ENCODE measurements at places on chromosomes 2 and 18.

DNA sequence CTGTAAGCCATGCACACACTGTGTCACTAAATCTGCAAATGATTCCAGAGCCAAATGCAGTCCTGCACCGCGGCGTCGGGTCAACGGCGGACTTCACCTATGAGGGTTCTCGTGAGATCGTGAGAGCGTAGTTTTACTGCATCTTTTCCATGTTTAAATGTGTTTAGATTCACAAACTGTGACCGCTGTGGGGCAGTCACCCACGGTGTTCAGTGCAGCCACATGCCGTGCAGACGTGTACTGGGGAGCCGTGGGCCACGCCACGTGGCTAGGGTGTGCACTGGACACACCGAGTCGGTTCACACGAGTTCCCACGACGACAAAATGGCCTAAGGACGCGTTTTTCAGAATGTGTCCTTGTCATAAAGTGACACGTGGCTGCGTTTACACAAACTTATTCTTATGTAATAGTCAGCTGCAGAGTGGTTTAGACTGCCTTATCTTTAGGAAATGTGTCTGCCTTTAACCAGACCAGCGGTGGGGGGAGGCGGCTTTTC, 34.1 kb downstream of the NFATC1 start:
- DNase-seq: no peak

GRCh38 chr2:98078701-98079100, 8.3 kb upstream of the VWA3B start:
- no peak for DNase-seq

- no peak for DNase-seq
These were observed 31.6 kb upstream of the SLC35F6 start for GRCh38 chr2:26732446-26732845.

DNA sequence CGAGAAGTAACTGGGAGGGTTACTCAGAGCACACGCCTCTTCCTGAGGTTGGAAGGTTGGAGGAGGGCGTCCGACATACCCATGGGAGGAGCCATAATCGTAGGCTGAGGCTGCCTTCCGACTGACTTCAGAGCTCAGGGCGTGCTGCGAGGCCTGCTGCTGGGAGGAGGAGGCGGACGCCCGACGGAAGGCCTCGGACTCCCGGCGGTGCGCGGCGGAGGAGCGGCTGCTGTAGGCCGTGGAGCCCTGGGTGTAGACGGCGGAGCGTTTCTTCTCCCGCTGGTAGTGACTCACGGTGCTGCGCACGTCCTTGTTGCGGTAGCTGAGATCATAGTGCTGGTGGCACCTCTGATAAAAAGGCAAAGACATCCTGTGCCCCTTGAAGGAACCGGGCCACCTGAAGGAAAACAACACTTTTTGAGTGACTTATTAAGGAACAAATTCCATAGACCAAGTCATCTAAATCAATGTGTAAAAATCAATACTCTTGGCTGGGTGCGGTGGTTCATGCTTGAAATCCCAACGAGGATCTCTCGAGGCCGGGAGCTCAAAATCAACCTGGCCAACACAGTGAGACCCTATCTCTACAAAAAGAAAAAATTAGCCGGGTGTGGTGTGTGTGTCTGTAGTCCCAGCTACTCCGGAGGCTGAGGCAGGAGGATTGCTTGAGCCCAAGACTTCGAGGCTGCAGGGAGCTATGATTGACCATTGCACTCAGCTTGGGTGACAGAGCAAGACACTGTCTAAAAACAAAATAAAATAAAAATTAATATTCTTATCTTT, 4.7 kb downstream of the MYOM1 start:
- no peak for DNase-seq

- DNase-seq: no peak
These were observed 189.5 kb upstream of the UBE2E3 start for GRCh38 chr2:180790891-180791290.

DNA sequence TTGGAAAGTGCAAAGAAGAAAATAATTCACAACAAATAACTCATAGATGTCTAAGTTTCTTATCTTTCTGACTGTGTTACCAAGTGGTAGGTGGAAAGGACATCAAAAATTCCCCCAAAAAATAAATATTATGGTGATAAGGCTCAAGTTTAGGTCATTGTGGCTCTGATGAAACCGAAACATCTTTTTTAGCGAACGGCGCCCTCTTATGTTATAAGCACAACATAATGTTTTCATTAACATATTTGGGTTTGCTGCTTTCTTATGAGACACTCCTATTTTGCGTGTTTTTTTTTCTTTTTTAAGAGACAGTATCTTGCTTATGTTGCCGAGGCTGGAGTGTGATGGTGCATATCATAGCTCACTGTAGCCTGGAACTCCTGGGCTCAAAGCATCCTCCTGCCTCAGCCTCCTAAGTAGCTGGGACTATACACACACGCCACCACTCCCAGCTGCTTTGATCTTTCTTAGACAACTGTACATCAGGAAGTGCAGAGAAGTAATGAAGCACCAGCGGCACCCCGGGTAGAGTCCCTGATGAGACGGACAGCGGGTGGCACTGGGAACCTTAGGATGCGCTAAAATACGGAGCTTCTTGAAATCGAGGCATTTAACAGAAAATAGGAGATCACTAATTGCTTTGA, 38.5 kb upstream of the SLC35G4 start:
- DNase-seq: no peak

DNA sequence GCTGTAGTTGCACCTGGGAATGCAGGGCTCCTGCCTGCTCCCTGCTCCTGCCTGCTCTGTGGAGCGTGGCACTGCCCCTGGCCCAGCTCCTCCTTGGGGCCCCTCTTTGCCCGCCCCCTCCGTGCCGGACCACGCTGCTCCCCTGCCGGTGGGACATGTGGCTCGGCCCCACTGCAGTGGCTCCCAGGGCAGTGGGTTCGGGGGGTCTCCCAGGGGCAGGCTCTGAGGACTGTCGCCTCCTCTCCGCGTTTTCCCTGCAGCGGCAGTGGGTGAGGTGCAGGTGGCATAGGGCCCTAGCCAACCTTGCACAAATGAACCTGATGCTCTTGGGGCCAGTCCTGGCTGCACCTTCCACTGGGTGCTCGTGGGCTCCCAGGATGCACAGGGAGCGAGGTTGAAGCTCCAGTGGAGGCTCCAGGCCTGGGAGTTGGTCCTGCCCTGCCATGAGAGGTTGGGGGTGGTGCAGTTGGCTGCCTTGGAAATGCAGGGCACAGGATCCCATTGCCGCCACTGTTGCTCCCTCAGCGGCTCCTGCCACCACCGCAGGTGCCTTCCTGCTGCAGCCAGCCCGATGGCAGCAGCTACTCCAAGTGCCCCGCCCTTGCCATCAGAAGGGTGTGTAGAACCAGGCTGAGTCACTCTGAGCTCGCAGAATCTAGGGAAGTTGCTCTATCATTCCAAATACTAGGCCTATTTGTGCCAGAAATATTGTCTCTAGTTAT, 313.1 kb upstream of the SYT4 start:
- DNase-seq: no peak

- no peak for DNase-seq
These were observed 23.1 kb upstream of the DSG3 start for GRCh38 chr18:31424383-31424988.

- DNase-seq: no peak
These were observed 235.3 kb downstream of the LRATD1 start for GRCh38 chr2:14867853-14868252.

Data from CD4-positive, alpha-beta memory T cell (primary cell).